ENCODE measurements at places on chromosomes 16 and 17.

DNA sequence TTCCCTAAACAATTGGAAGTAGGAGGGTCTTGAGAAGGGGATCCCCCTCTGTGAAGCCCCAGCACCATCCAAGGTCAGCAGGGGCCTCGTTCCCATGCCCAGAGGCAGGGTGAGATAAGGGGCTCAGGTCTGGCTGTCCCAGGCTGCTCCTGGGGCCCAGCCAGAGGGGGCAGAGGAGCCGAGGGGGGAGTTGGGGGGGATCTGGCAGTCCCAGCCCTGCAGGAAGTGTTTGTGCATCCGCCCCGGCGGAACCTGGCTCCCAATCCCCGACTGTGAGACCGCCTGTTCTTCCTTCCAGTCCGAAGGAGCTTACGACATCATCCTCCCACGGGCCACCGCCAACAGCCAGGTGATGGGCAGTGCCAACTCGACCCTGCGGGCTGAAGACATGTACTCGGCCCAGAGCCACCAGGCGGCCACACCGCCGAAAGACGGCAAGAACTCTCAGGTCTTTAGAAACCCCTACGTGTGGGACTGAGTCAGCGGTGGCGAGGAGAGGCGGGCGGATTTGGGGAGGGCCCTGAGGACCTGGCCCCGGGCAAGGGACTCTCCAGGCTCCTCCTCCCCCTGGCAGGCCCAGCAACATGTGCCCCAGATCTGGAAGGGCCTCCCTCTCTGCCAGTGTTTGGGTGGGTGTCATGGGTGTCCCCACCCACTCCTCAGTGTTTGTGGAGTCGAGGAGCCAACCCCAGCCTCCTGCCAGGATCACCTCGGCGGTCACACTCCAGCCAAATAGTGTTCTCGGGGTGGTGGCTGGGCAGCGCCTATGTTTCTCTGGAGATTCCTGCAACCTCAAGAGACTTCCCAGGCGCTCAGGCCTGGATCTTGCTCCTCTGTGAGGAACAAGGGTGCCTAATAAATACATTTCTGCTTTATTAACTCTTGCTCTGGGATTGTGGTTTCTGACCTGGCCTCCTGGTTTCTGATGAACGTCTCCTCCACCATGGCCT is 14.9 kb downstream of the GPRC5C start:
- no peak for DNase-seq

DNA sequence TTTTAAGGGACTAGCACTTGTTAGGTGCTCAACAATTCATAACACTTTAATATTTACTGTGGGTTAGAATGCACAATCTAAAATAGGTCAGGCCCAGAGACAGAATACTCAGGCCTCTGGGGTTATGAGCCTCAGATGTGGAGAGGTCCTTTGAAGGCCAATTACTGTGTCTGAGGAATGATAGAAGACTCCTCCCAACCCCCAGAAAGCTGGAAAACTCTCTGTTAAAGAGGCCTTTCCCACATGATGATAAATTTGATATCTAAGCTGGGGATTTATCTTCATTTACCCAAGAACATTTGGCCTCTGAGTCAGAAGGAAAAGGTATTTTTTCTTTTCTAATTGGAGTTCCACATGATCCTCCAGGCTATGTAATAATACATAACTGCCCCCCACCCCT is 41.1 kb upstream of the MMD start:
- no peak for DNase-seq

DNA sequence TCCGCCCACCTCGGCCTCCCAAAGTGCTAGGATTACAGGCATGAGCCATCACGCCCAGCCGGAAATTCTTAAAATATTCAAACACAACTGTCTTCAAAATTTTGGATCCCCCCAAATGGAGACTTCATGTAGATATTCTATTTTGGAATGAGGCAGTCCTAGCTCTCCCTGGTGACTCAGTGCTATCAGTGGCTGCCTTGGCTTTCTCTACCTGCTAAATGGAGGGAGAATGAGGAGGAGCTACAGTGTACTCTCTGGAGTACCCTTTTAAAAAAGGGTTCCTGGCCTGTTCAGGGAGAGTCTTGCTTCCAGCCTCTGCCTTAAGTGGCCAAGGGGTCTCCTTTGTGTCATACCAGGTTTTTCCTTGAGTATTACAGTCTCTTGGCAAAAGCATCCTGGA is 10.8 kb downstream of the ALKBH5 start:
- no peak for DNase-seq

GRCh38 chr17:70310221-70310672 is 140.9 kb downstream of the KCNJ2 start:
- DNase-seq: no peak

- no peak for DNase-seq
These were observed 3.8 kb downstream of the SLC46A1 start for GRCh38 chr17:28402224-28402630.

- no peak for DNase-seq
These were observed 30.9 kb downstream of the TMEM204 start for GRCh38 chr16:1564325-1564724.

- no peak for DNase-seq
These were observed 4.3 kb downstream of the RHBDF1 start for GRCh38 chr16:67884-68789.

- no peak for DNase-seq
These were observed 117.9 kb downstream of the CYLD start for GRCh38 chr16:50859628-50860360.

DNA sequence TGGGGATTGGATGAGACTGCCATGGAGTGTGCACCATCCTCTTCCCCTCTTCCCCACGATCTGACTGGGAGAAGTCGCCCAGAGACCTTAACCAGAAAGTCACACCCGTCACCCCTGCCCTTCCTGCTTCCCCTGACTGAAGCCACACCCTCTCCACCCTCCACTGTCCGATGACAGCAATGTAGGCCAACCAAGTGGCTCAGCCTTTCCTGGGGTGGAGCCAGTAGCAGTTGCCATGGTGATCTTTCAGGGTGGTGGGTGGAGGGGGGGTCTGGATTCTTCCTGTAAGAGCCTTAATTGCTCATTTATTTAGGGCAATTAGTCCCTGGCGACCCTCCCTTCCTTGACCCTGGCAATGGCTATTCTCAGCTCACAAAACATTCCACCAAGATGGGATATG is 37.5 kb upstream of the PHB1 start:
- DNase-seq: no peak
